Activated CD4-positive, alpha-beta memory T cell treated with anti-CD3 and anti-CD28 coated beads for 36 hours (primary cell): ENCODE measurements at places on chromosomes 2 and 18.

DNA sequence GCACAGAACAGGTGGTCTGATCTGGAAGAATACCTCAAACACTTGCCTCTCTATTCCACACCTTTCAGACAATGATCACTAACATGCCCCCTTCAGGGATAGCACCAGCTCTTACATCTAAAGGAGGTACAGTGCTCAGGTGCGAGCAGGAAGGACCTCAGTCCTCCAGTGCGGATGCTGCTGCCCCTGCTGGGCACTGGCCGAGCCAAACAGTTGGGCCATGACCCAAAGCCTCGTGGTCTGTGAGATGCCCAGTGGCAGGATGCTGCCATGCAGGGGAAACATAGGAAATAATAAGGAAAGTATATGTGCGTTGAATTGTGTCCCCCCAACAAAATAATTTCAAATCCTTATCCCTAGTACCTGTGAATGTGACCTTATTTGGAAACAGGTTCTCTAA, 243.7 kb downstream of the NDUFA10 start:
- peak; percentile 4 for DNase-seq

DNA sequence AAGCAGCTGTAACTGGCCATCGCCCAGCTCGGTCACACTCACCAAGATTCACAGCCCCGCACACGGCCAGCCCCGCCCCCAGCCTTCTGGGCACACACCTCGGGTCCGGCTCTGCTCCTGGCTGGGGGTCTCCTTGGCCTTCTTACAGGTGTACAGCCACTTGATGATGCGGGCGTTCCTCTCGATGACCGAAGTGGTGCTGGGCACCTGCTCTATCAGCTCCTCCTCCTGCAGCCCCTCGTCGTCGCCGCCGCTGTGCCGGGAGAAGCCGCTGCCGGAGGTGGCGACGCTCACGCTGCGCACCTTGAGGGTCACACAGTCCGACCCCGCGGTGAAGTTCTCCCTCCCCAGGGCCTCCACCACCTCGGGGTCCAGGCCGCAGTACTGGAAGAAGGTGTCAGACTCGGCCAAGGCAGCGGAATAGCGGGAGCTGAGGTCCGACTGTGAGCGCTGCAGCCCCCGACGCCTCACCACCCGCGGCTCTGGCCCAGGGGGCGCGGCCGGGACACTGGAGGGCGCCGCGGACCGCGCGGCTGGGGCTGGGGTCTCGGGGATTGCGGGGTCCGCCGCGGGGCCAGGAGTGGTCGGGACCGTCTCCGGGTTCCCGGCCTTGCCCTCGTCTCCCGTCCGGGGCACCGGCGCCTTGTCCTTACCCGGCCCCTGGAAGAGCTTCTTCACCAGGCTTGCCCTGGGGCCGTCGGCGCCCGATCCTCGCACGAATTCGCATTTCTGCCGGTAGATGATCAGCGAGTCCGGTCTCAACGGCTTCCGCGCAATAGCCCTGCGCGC, 769 bp downstream of the FAM110C start:
- no peak for DNase-seq

DNA sequence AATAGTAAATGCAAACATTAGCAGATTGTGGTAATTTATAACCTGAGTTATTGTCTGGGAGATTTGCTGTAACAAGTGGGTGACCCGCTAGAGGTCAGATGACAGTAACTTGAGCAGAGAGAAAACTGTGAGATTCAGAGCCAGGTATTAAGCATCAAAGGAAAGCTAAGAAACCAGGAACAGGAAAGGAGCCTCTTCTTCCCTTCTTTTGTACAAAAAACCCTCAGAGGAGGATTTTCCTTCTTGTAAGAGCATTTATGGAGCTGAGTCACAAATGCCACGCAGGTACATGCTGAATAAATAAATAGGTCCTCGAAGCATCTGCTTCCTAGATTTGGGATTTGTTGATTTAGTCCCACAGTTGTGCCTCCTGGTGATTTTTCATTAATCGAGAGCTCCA, 146.5 kb downstream of the SH3BP4 start:
- no peak for DNase-seq

DNA sequence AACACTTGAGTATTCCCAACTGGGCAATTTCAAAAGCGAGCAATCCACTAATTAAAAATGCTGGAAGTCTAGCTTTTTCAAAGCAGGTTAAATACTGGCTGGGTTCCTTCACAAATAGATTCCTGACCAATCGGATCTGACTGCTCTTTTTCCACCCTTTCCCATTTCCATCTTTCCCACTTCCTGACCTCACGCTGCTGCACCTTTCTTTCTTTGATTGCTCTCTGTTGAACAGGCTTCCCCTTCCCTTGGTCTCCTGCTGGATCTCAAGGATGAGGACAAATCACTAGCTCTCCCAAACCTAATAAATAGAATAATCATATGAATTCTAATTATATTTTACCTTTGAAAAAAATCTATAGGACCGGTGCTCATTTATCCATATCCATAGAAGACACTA, 121.2 kb downstream of the TCF4 start:
- DNase-seq = no peak

DNA sequence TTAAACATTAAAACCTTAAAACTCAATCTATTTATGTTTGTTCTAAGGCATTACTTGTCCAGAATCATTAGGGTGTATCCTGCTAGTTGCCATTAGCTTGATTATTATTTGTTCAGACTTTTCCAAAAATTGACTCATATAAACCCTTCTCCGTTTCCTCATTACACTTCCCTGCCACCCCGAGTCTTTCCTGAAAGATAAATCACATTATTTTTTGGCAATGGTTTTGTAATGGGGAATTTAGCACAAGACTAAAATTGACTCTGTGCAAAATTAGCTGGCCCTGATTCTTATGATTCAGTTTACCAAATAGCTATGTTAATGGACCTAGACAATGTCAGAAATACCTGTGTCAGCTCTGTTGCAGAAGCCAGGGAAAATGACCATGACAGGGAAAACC, 112.2 kb upstream of the NT5C1B start:
- no peak for DNase-seq

GRCh38 chr18:13611142-13611600, 115.2 kb downstream of the FAM210A start:
- peak; percentile 26 for DNase-seq

DNA sequence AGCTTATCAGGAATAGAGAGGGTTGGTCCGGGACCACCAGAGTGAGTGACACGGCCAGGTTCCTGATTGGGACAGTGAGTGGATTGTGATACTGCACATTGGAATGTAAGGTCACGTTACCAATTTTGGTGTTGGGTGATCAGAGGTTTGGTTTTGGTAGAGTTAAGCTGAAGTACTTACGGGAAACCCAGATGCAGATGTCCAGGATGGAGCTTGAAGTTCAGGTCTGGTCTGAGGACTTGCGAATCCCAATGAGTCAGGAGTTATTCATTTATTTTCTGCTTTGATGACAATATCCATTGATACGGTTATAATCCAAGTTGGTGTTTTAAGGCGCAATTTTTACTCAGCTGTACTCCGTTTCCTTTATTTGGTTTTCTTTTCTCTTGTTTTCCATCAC, 273.6 kb downstream of the ALPK2 start:
- no peak for DNase-seq

DNA sequence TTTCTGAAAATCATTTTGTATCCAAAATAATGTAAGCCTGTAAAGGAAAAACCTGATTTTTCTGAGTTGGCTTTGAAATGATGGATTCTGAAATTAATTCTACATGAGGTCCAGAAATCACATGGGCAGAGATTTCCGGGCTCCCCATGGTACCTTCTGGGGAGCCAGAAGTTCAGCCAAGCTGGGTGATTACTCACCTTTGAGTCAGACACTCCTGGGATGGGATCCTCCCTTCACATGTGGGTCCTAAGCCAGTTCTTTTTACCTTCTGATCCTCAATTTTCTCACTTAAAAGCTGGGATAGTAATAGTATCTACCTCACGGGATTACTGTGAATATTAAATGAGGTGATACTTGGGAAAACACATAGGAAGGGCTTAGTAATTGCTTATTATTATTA, 179.8 kb upstream of the EPAS1 start:
- no peak for DNase-seq

DNA sequence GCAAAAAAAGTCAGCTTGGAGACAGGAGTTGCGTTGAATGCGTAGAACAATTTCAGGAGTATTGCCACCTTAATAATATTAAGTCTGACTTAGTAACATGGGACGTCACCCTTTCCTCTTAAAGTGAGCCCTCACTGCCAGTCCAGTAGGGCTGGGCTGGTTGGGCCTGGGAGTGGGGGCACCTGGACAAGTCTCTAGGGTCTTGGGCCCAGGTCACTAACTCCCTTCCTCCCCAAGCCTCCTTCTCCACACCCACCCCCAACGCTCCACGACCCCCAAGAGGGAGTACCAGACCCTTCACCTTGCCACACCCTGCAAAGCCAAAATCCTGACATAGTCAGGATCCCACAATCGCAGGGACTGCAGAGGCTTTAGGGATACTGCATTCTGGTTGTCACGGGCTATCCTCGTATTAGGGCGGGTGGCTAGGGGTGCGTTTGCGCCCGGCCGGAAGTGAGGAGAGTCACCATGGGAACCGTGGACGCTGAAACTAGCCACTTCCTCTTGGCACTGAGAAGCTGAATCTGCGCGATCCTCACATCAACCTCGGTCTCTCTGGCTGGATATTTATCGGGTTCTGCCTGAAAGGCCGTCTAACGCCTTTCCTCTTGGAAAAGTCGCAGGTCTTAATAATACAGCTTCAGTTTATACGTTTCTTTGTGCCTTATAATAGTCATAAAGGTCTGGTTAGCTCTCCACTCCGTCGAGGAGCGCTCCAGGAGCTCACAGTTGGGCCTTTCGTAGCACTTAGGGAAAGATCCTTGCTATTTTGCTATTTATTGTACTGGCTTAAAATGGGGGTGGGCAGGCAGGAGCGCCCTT, 10.3 kb upstream of the CXXC1 start:
- DNase-seq = peak; percentile 88

- DNase-seq = no peak
These were observed 77.5 kb downstream of the OSBPL6 start for GRCh38 chr2:178271629-178272333.

DNA sequence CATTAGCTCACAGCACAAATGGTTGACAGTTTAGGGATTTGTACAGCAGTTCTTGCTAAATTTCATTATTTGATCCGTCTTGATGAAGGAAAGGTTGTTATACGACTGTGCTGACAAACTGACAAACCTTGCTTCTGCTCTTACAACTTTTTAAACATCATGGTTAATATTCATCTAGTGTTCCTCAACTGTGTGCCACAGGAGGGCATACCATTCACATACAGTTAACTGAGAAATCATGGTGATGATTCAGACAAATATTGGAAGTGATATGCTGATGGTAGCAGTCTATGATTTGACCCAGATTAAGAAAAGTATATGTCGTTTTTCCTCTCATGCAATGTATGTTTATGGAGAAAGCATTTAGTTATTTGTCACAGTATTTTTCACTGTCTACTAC, 129.8 kb upstream of the FSIP2 start:
- DNase-seq = no peak

DNA sequence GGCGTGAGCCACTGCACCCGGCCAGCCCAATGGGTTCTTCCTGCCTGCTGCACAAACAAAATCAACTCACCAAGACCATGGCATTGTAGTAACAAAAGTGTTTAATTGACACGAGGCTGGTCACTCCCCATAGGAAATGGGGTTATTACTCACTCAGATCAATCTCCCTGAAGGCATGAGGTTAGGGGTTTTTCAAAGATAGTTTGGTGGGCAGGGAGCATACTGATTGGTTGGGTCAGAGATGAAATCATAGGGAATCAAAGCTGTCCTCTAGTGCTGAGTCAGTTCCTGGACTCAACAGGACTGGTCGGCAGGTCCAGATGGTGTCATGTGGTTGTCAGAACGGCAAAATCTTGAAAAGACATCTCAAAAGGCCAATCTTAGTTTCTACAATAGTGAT, 122.1 kb downstream of the TMEM17 start:
- DNase-seq = no peak
